ENCODE measurements at places on chromosomes 3 and 15. TPM values are rescaled to one million over a fixed set of nuclear protein-coding genes. Genes with fewer than 3 reads are reported as not detected.

DNA sequence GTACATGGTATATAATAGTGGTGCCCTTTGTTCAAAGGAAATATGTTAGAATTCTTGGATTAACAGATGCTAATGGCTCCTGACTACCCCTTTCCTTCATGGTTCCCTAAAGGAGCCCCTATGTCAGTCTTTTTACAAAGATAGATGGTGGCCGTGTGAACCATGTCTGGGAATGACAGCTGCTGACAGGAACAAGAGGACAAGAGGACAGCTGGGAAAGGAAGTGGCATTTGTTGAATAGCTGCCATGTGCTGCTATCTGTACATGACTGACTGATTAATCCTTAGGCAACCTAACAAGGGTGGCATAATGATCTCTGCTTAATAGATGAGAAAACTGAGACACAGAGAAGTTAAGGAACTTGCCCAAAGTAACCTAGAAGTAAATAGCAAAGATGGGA is 321.7 kb downstream of the ZNF621 start:
- no peak for DNase-seq
- H3K4me3 ChIP-seq: no peak overlapping the region

DNA sequence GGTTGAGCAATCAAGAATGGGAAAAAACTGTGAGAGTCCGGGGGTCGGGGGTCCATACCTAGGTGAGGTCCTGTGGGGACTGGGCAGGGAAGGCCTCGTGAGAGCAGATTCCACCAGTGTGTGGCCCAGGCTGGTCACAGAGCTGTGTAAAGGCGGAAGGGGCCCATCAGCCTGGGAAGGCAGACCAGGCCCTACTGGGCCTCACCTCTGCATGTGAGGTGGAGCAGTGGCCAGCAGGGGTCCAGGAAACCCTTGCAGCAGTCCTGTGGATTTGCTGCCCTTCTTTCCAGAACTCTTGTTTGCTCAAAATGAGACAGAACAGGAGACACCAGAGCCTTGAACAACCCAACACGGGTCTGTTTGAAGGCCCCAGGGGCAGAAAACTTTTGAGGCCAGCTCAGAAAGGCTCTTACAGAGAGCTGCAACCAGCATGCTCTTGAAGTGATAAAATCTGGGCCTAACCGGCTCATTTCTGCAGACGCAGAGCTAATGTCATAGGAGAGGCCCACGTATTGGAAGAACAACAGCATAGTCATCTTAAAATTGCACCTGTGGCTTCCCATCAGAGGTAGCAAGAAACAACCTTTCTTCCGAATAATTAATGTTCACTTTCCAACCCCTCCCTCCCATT is 30.3 kb upstream of the HHATL start:
- peaks cover 1% of the 10 kb centered on the region for H3K27me3 ChIP-seq
- no peaks in the 10 kb centered on the region for H3K4me1 ChIP-seq
- no peak overlapping the region for H3K27ac ChIP-seq
- H3K4me3 ChIP-seq: no peak overlapping the region

DNA sequence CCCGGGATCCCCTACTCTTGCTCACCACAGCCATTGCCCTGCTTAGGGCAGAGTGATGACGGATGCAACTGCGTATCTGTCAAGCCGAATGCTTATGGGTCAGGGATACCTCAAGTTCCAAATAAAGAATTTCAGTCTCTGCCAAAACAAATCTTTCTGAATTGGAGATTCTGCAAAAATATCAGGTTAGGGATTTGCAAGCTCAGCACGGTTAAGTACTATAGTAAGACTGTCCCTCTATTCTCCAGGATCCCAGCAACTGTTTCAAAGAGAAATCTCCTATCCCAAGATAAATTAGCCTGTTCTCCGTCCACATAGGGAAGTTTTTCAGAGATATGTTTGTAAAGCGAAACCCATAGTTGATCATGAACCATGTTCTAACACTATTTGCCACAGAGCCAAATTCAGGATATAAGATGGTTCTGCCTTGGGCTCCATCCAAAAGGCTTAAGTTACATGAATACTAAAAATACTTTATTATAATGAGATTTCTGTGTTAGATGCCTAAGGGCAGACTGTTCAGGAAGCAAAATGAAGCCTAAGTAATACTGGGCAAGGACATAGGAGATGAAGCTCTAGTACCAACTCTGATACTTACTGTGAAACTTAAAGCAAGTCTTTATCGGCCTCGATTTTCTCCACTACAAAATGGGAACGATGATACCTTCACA is 100.1 kb upstream of the LPP start:
- no peak overlapping the region for H3K4me3 ChIP-seq
- no peak for DNase-seq
- H3K36me3 ChIP-seq: no peaks in the 10 kb centered on the region

DNA sequence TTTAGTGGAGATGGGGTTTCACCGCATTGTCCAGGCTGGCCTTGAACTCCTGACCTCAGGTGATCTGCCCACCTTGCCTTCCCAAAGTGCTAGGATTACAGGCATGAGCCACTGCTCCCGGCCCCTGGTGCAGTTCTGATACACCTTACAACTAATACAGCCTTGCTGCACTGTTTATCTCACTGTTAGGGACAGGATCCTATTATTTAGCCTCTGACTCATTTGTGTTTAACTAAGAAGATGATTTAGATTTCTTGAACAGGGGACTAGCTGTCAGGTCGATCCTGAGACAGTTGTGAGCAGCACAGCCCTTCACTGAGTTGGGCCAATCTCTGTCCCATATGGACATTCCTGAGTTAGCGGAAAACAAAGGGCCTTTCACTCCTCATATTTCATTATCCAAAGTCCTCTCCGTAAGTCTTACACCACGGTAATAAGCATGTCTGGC is 19.2 kb downstream of the GYG1 start:
- no peaks in the 10 kb centered on the region for H3K27me3 ChIP-seq
- H3K4me3 ChIP-seq: no peak overlapping the region
- no peak overlapping the region for H3K27ac ChIP-seq
- H3K36me3 ChIP-seq: peaks cover 25% of the 10 kb centered on the region
- peaks cover 5% of the 10 kb centered on the region for H3K4me1 ChIP-seq
- DNase-seq: no peak

DNA sequence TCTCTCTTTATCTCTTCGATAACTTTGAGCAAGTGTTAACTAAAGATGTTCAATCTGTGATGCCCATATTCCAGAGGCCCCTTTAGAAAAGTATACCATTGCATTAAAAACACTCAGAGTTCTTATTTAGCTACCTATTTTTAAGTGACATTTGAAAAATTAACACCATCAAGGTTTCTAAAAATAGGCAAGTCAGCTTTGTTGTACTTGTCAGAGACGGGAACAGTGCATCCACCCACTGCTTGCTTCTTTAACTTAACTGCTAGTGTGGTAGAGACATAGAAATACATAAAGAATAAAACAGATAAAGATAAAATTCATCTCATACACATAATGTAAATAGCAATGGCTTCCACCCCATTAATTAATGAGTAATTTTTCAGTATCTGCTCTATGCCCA is 66.0 kb downstream of the IGSF11 start:
- H3K27ac ChIP-seq: no peak overlapping the region
- H3K27me3 ChIP-seq: peaks cover 1% of the 10 kb centered on the region
- no peak overlapping the region for H3K4me3 ChIP-seq
- DNase-seq: no peak
- H3K4me1 ChIP-seq: no peaks in the 10 kb centered on the region

DNA sequence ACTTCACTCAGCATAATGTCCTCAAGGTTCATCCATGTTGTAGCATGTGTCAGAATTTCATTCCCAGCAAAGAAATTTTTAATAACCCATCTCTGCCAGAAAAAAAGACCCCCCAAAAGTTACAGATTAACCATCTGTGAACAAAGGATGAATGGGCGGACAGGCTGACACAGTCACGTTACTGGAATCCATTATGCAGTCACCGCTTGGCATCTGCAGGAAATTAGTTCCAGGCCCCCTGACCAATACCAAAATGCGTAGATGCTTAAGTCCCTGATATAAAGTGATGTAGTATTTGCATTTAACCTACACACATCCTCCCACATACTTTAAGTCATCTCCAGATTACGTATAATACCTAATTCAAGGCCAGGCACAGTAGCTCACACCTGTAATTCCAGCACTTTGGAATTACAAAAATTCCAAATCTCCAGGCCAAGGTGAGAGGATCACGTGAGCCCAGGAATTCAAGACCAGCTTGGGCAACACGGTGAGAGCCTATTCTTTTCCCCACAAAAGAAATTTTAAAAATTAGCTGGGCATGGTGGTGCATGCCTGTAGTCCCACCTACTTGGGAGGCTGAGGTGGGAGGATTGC is 1.5 kb upstream of the SLC12A8 start:
- peaks cover 12% of the 10 kb centered on the region for H3K27me3 ChIP-seq
- peaks cover 5% of the 10 kb centered on the region for H3K4me1 ChIP-seq
- H3K4me3 ChIP-seq: peak overlapping the region; percentile 63
- no peak overlapping the region for H3K27ac ChIP-seq
- H3K36me3 ChIP-seq: no peaks in the 10 kb centered on the region

DNA sequence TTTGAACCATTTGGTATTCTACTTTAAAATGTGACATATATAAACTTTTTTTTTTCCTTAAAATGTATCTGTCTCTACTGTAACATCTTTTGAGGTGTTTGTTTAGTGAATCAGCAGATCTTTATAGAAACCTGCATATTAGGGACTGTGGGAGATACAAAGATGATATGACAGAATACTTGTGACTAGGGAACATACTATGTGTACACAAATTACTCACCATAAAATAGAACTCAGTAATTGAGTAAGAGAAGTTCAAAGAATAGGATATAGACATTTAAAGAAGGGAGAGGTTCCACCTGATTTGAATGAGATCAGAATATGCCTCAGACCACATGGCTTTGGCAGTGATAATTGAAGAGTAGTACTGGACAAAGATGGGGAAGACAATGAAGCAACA is 47.9 kb downstream of the ATP2C1 start:
- H3K4me3 ChIP-seq: no peak overlapping the region
- H3K36me3 ChIP-seq: peaks cover 27% of the 10 kb centered on the region
- DNase-seq: no peak
- no peaks in the 10 kb centered on the region for H3K27me3 ChIP-seq

GRCh38 chr3:188844096-188844495 is 327.7 kb upstream of the TPRG1 start:
- no peak overlapping the region for H3K4me3 ChIP-seq
- H3K27ac ChIP-seq: peak overlapping the region; percentile 60
- peaks cover 23% of the 10 kb centered on the region for H3K4me1 ChIP-seq

DNA sequence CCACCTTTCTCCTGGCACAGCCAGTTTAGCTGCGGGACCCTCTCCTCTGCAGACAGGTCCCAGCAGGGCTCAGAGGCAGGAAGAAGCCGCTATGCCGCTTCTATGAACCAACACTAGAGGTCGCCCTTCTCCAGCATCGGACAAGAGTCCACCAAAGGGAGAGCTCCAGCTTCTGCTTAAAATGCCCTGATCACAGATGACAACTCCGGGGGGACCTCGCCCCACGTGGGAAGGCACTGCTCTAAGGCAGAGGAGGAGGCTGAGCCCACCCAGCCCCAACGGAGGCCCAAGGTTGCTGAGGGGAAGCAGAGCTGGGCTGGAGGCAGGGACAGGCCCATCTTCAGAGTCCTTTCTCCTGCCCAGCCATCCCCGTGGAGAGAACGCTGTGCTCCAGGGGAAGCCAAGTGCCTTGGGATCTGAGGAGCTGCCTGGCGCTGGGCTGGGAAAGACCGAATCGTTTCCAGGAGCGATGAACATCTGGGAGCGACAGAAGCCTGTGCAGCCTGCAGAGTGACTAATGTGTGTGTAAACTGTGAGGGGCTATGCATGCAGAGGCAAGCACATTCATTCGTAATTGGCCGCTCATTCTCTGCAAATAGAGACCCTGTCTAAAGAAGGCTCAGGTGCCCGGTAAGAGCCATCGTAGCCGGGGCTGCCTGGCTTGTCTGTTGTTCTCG is 43.5 kb upstream of the BDH1 start:
- H3K27me3 ChIP-seq: peaks cover 1% of the 10 kb centered on the region
- H3K4me3 ChIP-seq: peak overlapping the region; percentile 13
- DNase-seq: peak; percentile 75
- H3K4me1 ChIP-seq: peaks cover 13% of the 10 kb centered on the region
- peaks cover 17% of the 10 kb centered on the region for H3K36me3 ChIP-seq
- H3K27ac ChIP-seq: no peak overlapping the region

- DNase-seq: no peak
- H3K4me1 ChIP-seq: no peaks in the 10 kb centered on the region
- H3K27ac ChIP-seq: no peak overlapping the region
- no peaks in the 10 kb centered on the region for H3K36me3 ChIP-seq
- H3K27me3 ChIP-seq: peaks cover 2% of the 10 kb centered on the region
- no peak overlapping the region for H3K4me3 ChIP-seq
These were observed 8.6 kb upstream of the ZNF620 start for GRCh38 chr3:40497288-40497687.

DNA sequence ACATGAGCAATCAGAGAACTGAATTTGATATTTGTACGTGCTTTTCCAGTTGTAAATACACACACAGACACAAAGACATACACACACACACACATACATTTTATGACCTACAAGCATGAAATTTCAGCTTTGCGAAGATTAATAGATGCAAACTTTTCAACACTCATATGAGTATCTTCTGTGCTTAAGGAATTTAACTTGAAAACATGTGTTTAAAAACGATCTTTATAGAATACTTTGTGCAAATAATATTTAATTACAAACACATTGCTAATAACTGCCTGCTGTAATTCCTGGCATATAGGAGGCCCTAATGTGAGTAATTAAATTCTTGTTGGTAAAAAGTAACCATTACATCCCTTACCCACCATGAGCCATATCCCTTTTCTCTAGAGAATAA is 107.7 kb upstream of the PLSCR5 start:
- H3K4me1 ChIP-seq: no peaks in the 10 kb centered on the region
- no peak for DNase-seq
- H3K27ac ChIP-seq: no peak overlapping the region
- H3K4me3 ChIP-seq: no peak overlapping the region
- no peaks in the 10 kb centered on the region for H3K36me3 ChIP-seq
- H3K27me3 ChIP-seq: no peaks in the 10 kb centered on the region

GRCh38 chr3:14214764-14215163 is 36.1 kb downstream of the LSM3 start:
- H3K27me3 ChIP-seq: no peaks in the 10 kb centered on the region
- peaks cover under 1% of the 10 kb centered on the region for H3K36me3 ChIP-seq
- DNase-seq: no peak

GRCh38 chr3:198079771-198080520 is 119.9 kb downstream of the LMLN start:
- DNase-seq: no peak
- H3K27ac ChIP-seq: no peak overlapping the region
- H3K27me3 ChIP-seq: peaks cover 82% of the 10 kb centered on the region
- peak overlapping the region; percentile 65 for H3K4me3 ChIP-seq

- H3K4me1 ChIP-seq: no peaks in the 10 kb centered on the region
- no peak overlapping the region for H3K27ac ChIP-seq
- no peak overlapping the region for H3K4me3 ChIP-seq
- H3K27me3 ChIP-seq: no peaks in the 10 kb centered on the region
These were observed 54.4 kb downstream of the ADAMTSL3 start for GRCh38 chr15:83708328-83708727.

The ANAPC13 gene
- 63.0 TPM for total RNA-seq

The C15orf62 gene
- total RNA-seq: 0.44 TPM

The OIP5 gene
- 5.3 TPM for total RNA-seq

The CFAP100 gene
- total RNA-seq: not detected

The VGLL3 gene
- 11.9 TPM for total RNA-seq

The ATG3 gene
- 27.5 TPM for total RNA-seq
